ENCODE measurements at places on chromosomes 7 and 10. TPM values are rescaled to one million over a fixed set of nuclear protein-coding genes. Genes with fewer than 3 reads are reported as not detected.

Gene SH2D4B
- total RNA-seq, result not detected

Gene PVRIG
- not detected for total RNA-seq

Gene OTUD1
- 4.6 TPM for total RNA-seq

Gene LIPM
- total RNA-seq, result not detected

Gene GIMAP7
- total RNA-seq, result not detected

Gene TDRD1
- 0.62 TPM for total RNA-seq

Gene TBX20
- not detected for total RNA-seq

Gene RET
- 1.9 TPM for total RNA-seq

Gene LHFPL3
- total RNA-seq, result 0.12 TPM

Gene WNT8B
- not detected for total RNA-seq

Gene KCNK18
- total RNA-seq, result not detected

Gene DRGX
- not detected for total RNA-seq

Gene NPY4R
- not detected for total RNA-seq

Gene SPACDR
- total RNA-seq, result 0.37 TPM

Gene ZNF467
- 0.22 TPM for total RNA-seq

Gene TFEC
- 0.50 TPM for total RNA-seq

Gene FAM131B
- total RNA-seq, result 2.3 TPM

Gene UMAD1
- total RNA-seq, result 14.6 TPM

Gene STRIP2
- 14.8 TPM for total RNA-seq

Gene NFE2L3
- 2.9 TPM for total RNA-seq

Gene CPXM2
- total RNA-seq, result not detected

Gene FAM20C
- 35.9 TPM for total RNA-seq

Gene BAMBI
- 0.77 TPM for total RNA-seq

Gene PAX4
- total RNA-seq, result not detected

Gene VIPR2
- total RNA-seq, result not detected

Gene LIMK1
- 63.9 TPM for total RNA-seq

Gene ZFAND4
- total RNA-seq, result 7.1 TPM

Gene IFIT2
- total RNA-seq, result 8.2 TPM

Gene UNCX
- not detected for total RNA-seq

Gene ITGA8
- 1.1 TPM for total RNA-seq

Gene HOXA3
- total RNA-seq, result 1.2 TPM

Gene CAMK2B
- not detected for total RNA-seq

Gene TMEM236
- 0.11 TPM for total RNA-seq

Gene AZGP1
- 0.33 TPM for total RNA-seq

Gene TMEM254
- total RNA-seq, result 4.7 TPM

Gene NUDT5
- total RNA-seq, result 76.7 TPM

Gene INMT
- 0.11 TPM for total RNA-seq

Gene SPDYE11
- total RNA-seq, result not detected

Gene IGFBP3
- total RNA-seq, result 33.4 TPM

Gene KLLN
- 0.33 TPM for total RNA-seq

Gene ARHGAP21
- 124 TPM for total RNA-seq

Gene FAM25A
- not detected for total RNA-seq

Gene TRPV5
- not detected for total RNA-seq

All from uterine smooth muscle cell (primary cell).